Activated CD4-positive, alpha-beta T cell treated with anti-CD3 and anti-CD28 coated beads, Interleukin-2, amount 50 U/mL, for 48 hours (primary cell): ENCODE measurements at places on chromosomes 11 and 22.

DNA sequence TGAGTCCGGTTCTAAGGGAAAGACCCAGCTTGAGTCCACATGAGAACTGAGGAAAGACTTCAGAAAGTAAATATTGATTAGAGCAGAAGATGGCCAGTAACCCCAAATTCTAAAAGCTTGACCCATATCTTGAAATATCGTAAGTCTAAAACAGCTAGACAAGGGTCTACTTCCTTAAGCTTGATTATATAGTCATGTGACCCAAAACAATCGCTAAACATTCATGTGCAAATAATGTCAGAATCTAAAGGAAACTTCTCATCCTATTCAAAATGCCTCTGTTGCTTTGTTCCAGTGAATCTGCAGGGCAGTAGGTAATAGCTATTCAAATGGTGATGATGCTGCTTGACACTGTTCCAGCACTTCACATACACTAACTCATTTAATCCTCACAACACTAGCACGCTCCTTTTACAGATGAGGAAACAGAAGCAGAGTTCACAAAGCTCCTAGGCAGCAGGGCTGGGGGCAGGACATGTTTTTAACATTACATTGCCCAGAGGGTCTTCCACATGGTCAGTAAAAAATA is 52.6 kb downstream of the TCF20 start:
- no peak for DNase-seq

DNA sequence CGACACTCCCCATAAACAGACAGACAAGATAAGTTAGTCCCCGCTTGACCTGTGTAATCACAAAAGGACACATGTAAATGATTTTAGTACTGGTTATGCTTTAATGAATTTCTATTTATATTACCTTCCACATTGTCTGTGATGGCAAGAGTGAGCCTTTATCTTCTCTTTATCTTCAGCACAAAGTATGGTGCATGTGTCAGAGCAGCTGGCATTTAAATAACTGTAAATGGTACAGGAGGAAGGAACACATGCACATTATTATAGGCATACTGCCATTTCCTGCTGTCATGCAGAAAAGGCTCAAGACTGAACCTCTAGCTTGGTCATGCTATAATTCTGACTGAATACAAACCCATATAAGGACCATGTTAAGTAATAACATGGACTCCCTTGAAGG is 1342.7 kb upstream of the TENM4 start:
- DNase-seq: no peak

GRCh38 chr11:71518506-71519471 is 8.3 kb upstream of the KRTAP5-7 start:
- no peak for DNase-seq

GRCh38 chr11:96033095-96033494 is 109.2 kb upstream of the MTMR2 start:
- no peak for DNase-seq

DNA sequence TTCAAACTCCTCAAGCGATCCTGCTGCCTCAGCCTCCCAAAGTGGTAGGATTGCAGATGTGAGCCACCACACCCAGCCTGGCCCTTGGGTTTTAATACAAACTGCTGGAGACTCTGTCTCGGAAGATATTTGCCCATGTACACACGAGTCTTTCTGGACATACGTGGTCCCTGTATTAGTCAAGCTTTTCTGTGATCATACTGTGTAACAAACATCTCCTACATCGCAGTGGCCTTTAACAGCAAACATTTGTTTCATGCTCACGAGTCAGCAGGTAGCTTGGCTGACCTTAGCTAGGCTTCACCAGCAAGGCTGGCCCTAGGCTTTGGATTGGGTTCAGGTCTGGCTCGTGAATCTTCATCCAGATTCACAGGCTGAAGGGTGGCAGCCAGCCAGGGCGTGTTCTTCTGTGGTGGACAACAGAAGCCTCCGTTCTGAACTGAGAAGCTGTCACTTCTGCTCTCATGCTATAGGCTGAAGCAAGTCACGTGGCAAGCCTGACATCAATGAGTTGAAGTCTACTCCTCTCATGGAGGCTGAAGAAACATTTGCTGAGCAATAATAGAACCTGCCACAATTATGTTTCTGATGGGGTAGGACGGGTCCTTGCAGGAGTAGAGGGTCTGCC is 8.8 kb downstream of the KIAA1671 start:
- DNase-seq: no peak
